CD4-positive, alpha-beta T cell treated with Interleukin-2 at 100 ng/mL for 4 hours (primary cell): ENCODE measurements at places on chromosomes 16 and 17.

DNA sequence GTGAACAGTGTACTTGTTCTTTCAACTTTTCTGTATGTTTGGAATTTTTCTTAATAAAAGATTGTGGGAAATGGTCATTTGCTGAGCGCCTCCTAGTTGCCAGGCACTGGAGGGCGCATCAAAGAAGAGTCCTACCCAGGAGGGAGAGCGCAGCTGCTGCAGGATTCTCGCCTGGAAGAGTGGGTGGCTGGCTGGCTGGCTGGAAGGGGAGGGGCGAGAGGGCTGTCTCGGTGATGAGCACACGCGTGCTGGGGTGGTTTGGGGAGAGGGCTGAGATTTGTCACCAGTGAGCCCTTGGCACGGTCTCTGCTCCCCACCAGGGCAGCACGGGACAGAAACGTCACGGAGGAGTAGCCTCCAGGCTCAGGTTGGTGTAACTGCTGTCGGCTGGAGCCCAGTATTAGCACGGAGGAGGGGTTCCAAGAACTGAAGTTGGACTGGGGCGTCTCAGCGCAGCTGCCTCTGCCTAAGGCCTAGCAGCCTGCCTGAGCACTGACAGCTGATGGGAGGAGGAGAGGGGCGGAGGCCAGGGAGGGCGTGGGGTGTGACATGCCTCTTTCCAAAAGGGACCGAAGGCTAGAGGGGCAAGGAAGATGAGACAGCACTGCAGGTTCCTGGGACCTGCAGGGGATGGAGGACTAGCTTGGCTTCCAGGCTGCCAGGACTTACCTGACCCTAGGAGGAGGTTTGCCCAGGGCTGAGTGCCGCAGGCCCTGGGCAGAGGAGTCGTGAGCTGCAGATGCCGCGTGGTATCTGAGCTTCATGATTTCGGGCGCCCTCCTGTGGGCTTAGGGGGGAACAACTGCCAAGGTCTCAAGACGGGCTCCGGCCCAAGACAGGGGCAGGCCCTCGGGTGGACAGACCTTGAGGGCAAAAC is 5.7 kb downstream of the LDHD start:
- DNase-seq, result peak; percentile 83

DNA sequence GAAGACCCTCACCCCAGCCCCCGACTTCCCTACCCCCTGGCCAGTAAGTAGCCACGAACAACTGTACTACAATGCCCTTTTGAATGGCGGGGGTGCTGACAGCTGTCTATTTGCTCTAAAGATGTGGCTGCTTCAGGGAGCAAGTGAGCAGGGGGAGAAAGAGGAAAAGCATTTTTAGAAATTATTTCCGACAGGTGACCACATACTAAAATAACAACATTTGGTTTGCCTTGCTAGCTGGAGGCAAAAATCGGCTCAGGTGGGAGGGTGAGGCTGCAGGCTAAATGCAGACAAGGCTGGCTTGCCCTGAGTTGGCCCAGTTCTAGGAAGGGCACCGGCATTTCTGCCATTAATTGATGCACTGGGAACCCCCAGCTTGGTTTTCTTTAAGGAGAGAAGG is 188.5 kb downstream of the XYLT1 start:
- no peak for DNase-seq

DNA sequence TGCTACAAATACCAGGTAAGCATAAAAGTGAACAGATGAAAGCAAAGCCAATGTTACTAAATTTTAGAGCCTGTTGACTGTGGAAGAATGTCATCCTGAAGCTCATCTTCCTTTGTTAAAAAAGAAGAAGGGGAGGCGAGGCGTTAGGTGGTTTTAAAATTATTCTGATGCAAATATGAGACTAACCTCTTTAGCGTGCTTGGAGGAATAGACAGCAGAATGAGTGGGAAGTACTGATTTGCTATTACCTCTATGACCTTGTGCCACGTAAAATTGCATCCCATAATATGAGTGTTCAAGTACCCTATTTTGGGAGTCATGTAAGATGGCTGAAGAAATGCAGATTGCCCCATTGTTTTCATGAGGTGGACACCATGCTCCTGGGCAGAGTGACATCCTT is 95.7 kb downstream of the ELAC2 start:
- DNase-seq, result no peak

DNA sequence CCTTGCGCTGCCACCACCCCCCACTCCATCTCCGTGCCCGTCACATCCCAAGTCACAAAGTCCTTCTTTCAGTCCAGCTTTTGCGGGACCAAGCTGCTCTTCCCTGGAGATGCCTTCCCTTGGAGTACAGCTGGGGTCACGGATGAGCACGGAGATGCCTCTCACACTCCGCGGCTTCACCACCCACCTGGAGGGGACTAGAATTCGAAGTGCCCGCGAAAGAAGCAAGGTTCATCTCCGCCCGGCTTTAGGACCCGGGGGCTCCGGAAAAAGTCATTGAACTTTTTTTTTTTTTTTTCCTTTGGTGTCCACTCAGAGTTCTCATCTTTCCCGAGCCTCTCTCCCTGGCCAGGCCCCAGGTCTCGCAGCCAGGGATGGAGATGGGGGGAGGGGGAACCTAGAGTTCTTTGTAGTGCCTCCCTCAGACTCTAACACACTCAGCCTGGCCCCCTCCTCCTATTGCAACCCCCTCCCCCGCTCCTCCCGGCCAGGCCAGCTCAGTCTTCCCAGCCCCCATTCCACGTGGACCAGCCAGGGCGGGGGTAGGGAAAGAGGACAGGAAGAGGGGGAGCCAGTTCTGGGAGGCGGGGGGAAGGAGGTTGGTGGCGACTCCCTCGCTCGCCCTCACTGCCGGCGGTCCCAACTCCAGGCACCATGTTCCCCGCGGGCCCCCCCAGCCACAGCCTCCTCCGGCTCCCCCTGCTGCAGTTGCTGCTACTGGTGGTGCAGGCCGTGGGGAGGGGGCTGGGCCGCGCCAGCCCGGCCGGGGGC is at the start of gene FKBP10:
FKBP10 (plus strand) TSS at position 624 of the 771 bp plus-strand sequence; CDS start at position 655, 31 bp downstream.
- peak; percentile 36 for DNase-seq

GRCh38 chr17:72978593-72979218 is 113.8 kb downstream of the SLC39A11 start:
- no peak for DNase-seq

DNA sequence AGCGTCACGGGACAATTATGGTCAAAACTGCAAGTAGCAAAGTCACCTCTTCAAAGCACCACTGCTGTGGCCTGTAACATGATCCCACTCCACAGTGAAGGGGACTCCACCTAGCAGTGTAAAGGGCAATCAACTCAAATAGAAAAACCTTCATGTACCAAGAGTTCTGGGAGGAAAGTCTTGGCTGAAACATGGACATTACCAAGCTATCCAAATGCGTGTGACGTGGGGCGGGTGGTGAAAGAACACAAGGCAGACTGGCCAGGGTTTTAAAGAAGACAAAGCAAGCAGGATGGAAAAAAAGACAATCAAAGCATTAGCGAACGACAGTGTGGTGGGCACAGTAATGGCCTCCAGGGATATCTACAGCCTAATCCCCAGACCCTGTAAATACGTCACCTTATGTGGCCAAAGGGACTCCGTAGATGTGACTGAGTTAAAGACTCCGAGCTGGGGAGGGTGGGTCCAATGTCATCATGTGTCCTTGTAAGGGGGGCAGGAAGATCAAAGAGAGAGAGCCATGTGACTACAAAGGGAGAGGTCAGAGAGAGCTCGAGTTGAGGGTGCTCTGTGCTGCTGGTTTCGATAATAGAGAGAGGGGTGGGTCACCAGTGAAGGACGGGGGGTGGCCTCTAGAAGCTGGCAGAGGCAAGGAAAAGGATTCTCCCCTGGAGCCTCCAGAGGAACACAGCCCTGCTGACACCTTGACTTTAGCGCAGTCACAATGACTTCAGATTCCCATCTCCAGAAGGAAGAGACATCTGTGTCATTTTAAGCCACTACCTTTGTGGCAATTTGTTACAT is 6.0 kb downstream of the HSDL1 start:
- DNase-seq, result no peak

DNA sequence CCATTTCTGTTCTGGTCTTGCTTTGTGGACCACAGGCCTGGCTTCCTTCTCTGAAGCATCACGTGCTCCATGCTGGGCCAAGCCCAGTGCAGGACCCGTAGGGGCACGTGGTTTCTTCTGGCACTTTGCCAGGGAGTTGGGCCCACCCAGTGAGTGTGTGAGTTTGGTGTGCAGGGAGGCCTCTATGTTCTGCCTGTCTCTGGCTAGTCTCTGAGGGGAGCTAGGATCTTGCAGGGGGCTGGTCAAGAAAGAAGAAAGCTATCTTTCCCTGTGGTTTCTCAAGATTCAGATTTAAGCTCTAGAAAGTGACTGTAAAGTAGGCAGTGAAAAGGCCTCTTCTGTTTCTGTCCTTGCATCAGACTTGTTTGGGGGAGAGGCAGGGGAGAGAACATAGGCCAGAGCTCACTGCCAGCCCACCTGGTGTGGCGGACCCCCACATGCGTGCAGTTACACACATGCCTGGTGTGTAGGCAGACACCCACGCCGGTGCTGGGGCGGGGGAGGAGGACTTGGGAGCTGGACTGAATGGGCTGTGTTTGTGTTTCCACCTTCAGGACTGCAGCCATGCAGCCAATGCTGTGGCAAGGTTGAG is 11.8 kb downstream of the LASP1 start:
- no peak for DNase-seq
